ENCODE measurements at places on chromosomes 7 and 10. TPM values are rescaled to one million over a fixed set of nuclear protein-coding genes. Genes with fewer than 3 reads are reported as not detected.
A peak's percentile ranks its signal among the peaks of the same experiment; 100 is the strongest.

GRCh38 chr7:107069457-107069856 is 25.0 kb downstream of the PRKAR2B start:
- H3K4me1 ChIP-seq: no peaks in the 10 kb centered on the region
- H3K4me3 ChIP-seq: no peak overlapping the region
- no peaks in the 10 kb centered on the region for H3K36me3 ChIP-seq
- no peak for DNase-seq

The STAG3 gene
- not detected for total RNA-seq

- H3K27me3 ChIP-seq: peaks cover 31% of the 10 kb centered on the region
- H3K4me3 ChIP-seq: no peak overlapping the region
- no peaks in the 10 kb centered on the region for H3K4me1 ChIP-seq
- DNase-seq: no peak
Observed at GRCh38 chr10:93076871-93077270, 3.2 kb downstream of the CYP26A1 start.

The CAV2 gene
- 12.8 TPM for total RNA-seq

DNA sequence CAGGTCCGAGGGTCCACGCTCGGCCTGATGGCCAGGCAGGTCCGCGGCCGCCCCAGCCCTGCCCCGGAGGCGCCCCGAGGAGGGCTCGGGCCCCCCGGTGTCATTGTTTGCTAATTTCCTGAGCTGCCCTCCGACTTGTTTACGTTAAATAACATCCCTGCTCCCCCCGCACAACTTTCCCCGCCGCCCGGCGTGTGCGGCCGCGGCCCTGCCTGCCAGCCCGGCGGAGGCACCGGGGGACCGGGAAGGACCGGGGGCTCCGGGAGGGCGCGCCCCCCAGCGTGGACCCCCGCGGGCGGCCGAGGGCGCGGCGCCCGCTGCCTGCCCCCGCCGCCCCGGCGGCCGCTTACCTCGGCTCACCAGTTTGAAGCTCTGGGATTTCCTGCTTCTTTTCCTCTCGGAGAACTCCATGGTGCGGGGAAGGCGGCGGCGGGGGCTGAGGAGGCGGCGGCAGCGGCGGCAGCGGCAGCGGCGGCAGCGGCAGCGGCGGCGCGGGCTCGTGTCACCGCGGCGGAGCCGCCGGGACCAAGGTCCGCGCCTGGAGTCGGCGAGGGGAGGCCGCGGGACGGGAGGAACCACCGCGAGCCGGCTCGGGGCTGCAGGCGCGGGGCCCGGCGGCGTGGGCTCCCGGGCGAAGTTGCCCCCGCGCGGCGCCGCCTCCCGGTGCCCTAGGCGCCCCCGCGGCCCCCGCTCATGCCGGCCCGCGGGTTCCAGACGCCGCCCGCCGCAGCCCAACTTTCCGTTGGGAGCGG is 515 bp downstream of the BEND7 start:
- H3K36me3 ChIP-seq: no peaks in the 10 kb centered on the region
- H3K4me1 ChIP-seq: no peaks in the 10 kb centered on the region
- no peaks in the 10 kb centered on the region for H3K27me3 ChIP-seq
- H3K27ac ChIP-seq: peak overlapping the region; percentile 86
- H3K4me3 ChIP-seq: peak overlapping the region; percentile 41
- peak; percentile 50 for DNase-seq

The VSTM2A gene
- 2.5 TPM for total RNA-seq

- DNase-seq: no peak
- peak overlapping the region; percentile 95 for H3K4me3 ChIP-seq
- H3K27ac ChIP-seq: peak overlapping the region; percentile 99
- no peaks in the 10 kb centered on the region for H3K27me3 ChIP-seq
- H3K4me1 ChIP-seq: peaks cover 22% of the 10 kb centered on the region
Observed at GRCh38 chr10:32054094-32054493, 2.1 kb downstream of the KIF5B start.

GRCh38 chr7:55073976-55074528 is 55.2 kb downstream of the EGFR start:
- DNase-seq: peak; percentile 87
- H3K36me3 ChIP-seq: no peaks in the 10 kb centered on the region
- no peak overlapping the region for H3K4me3 ChIP-seq
- H3K27me3 ChIP-seq: no peaks in the 10 kb centered on the region
- H3K27ac ChIP-seq: peak overlapping the region; percentile 88
- H3K4me1 ChIP-seq: no peaks in the 10 kb centered on the region

The C7orf57 gene
- total RNA-seq: not detected
